ENCODE measurements at places on chromosomes 5 and 9. TPM values are rescaled to one million over a fixed set of nuclear protein-coding genes. Genes with fewer than 3 reads are reported as not detected.
A peak's percentile ranks its signal among the peaks of the same experiment; 100 is the strongest.

Gene CDC42SE2
- total RNA-seq, result 108 TPM

Gene LURAP1L
- not detected for total RNA-seq

DNA sequence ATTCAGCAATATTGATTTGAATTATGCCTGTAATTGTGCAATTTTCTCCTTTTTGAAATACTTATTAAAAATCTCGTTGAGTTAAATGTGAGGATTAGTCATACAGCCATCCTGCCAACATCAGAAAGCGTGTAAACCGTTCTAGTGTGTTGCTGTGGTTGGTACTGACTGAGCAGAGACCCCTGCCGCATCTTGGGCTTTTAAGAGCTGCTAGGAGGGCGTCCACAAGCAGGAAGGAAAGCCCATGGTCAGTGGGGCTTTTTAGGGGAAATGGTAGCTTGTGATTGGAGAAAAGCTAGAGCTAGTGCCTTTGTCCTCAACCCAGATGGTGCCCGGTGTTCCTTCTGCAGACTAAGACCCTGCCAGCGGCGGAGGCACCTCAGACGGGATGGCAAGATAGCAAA lies 1.3 kb downstream of the SDHA start:
- peak; percentile 40 for DNase-seq

GRCh38 chr9:22031655-22032411 lies 22.7 kb upstream of the CDKN2B start:
- no peak for DNase-seq

GRCh38 chr9:9412241-9412640 lies 1200.6 kb downstream of the PTPRD start:
- DNase-seq, result no peak

DNA sequence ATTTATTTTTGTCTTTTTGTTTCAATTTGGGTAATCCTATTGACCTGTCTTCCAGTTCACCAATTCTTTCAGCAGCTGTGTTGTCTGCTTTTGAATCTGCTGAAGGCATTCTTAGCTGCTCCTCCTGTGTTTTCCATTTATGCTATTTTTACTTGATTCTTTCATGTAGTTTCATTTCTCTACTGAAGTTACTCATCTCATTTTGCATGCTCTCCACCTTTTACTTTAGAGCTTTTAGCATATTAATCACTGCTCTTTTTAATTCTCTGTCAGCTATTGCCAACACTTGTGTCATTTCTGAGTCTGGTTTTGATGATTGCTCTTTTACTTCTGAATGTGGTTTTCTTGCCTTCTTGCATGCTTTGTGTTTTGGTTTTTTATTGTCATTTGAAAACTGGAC lies 496.0 kb upstream of the CLINT1 start:
- no peak for DNase-seq

GRCh38 chr5:9847631-9848030 lies 217.5 kb upstream of the TAS2R1 start:
- no peak for DNase-seq
